ENCODE measurements at places on chromosomes 11 and 22.

GRCh38 chr22:36397131-36398093 is 9.6 kb upstream of the MYH9 start:
- DNase-seq: no peak

- no peak for DNase-seq
These were observed 24.4 kb upstream of the PSMA1 start for GRCh38 chr11:14544611-14545010.

- no peak for DNase-seq
These were observed 31.2 kb upstream of the RASL10A start for GRCh38 chr22:29346659-29347058.

DNA sequence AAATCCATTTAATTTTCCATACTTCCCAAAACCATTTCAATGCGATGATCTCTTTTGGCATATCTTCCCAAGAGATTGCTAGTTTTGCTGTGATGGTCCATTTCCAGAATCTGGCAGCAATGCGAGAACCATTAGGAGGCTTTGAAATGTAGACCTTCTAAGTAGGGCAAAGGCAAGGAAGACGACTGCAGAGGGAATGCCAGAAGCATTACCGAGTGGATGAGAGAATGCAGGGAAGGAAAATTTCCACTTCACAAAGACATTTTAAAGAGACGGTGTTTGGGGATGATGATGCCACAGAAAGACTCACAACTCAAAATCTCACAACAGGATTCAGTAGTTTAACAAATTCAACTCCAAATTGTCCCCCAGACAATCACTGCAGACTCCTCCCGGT is 471 bp upstream of the CEP126 start:
- no peak for DNase-seq

- no peak for DNase-seq
These were observed 13.7 kb downstream of the GDPD4 start for GRCh38 chr11:77287615-77288273.

- no peak for DNase-seq
These were observed 180.0 kb upstream of the NTM start for GRCh38 chr11:131190446-131190845.

DNA sequence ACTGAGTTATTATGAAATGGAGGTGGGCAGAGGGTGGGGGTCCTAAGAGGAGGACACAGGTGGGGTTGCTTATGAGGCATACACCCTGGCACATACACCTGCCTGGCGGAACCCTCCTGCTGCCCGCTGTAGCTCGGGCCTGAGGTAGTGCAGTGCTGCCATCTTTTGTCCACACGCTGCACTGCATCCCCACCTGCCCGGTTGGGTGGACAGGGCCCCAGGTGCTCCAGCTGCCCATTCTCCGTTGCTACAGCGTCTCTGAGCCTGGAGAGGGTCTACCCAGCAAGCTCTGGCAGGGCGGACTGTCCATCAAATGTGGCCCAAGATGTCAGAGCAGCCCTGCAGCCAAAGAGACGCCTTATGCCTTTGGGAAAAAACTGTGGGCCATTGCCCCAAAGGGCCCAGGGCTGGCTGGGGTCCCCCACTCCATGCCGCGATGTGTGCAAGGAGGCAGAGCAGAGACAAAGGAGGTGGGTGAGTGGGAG is 131.2 kb downstream of the BUD13 start:
- no peak for DNase-seq

DNA sequence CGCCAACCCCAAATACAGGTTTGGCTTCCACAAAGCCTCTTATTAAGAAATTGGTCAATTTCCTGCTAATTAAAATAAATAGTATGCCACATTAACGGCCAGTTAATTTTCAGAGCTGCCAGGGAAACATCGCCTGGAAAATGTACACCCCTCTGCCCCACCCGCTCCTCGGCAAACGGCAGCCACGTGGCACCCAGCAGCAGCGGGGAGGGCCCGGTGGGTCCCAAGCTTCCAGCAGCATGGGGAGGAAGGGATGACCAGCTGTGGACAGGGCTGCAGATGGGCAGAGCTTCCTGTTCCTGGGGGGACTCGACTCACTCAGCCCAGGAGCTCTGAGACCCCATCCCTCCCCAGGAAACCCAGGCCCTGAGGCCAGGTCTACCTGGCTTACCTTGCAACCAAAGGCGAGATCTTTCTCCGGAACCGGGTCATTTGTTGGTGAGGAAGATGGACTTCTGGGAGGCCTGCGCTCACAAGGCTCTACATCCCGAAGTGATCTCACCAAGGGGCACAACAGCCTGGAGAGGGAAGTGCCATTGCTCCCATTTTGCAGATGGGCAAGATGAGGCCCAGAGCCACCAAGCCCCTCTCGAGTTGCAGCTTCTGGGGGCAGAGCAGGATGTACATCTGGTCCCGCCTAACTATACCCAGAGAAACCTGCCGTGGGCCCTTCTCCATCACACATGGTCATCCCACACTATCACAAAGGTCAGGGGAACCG is 68.3 kb downstream of the IGLL1 start:
- DNase-seq: no peak

DNA sequence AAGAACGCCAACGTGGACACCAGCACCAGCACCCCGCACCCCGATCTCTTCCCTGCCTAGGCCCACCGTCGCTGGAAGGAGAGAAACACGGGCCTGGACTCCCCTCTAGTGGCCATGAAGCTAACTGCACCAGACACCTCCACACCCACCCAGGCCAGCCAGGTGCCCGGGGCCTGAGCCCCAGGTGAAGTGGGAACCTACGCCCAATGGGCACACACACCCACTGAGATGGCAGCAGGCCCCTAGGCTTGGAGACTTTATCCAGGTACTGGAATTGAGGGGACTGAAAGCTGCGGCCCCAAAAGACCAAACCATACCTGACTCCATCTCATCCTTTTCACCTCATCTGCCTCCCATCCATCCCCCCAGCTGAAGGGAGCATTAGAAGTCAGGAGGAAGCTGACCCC is 81.0 kb downstream of the BUD13 start:
- DNase-seq: peak; percentile 16

- DNase-seq: no peak
These were observed 30.4 kb upstream of the SHANK2 start for GRCh38 chr11:71282581-71283351.

GRCh38 chr11:88603091-88603867 is 265.7 kb upstream of the CTSC start:
- no peak for DNase-seq

- DNase-seq: no peak
These were observed 38.0 kb upstream of the CSNK1E start for GRCh38 chr22:38355275-38355674.

DNA sequence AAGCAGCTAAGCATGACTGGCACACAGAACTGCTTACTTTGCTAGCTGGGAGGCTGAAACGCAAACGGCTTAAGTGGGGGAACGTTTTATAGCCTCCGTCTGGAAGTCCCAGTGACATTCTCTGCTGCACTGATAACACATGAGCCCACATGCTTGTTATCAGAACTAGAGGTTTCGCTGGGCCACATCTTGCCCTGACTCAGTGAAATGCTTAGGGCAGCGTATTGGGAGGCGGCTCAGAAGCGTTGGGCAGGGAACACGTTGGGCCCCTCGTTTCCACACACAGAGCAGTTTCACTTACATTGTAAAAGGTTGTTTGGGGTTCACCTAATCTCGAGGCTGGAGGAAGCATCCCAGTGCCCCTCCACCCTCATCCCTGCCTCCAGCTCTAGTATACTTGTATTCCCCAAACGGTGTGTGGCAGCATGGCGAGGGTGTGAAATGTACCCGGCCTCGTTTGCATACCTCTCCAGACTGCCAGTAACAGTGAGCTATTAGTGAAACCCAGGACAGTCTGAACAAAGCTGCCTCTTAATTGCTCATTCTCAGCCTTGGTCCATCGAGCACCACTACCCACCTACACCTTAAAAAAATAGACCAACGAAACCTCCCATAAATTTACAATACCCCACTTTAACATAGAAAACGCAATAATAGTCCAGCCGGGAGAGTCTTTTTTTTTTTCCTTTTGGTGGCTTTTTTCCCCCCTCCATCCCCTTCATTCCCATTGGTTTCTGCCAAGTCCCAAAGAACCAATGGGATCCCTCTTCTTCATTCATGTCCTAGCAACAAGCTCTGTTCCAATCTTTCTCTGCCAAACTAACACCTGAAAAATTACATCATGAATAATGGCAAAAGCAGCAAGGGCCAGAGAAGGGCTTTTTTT is 218.8 kb upstream of the SORL1-AS1 start:
- no peak for DNase-seq

Measured in activated T-helper 1 cell treated with anti-CD3 and anti-CD28 coated beads, Interleukin-12 subunit alpha, Interleukin-12 subunit beta, Interleukin-2, Interleukin-4 antibody, amounts not matched to agents 30 ng/mL and 10 ng/mL and 1 ng/mL, durations not matched to agents 14 hours and 24 hours and 36 hours (primary cell).